ENCODE measurements at places on chromosomes 5 and 9.

GRCh38 chr9:124458441-124458840, 8.2 kb downstream of the ADGRD2 start:
- DNase-seq = no peak

GRCh38 chr5:134177369-134178095, 782 bp upstream of the SKP1 start:
- DNase-seq = peak; percentile 50

DNA sequence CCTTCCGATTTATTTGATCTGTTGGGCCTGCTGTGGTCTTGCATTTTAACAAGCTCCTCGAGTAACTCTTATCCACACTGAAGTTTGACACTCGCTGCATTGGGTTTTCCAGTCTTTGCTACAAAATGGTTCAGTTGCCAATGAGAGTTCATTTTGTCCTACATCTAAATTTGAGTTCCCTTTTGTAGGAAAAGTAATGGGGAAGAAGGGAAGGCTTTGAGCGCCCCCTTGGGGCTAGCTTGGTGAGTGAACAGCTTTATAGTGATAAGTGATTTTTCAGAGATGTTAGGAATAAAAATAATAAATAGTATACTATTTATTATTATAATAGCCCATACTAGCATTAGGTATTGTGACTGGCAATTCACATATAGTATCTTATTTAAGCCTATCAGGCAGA, 89.9 kb upstream of the GNAQ start:
- no peak for DNase-seq

GRCh38 chr5:4989118-4989517, 151.0 kb upstream of the ADAMTS16 start:
- no peak for DNase-seq

GRCh38 chr9:26722755-26723154, 169.8 kb downstream of the CAAP1 start:
- DNase-seq = no peak

DNA sequence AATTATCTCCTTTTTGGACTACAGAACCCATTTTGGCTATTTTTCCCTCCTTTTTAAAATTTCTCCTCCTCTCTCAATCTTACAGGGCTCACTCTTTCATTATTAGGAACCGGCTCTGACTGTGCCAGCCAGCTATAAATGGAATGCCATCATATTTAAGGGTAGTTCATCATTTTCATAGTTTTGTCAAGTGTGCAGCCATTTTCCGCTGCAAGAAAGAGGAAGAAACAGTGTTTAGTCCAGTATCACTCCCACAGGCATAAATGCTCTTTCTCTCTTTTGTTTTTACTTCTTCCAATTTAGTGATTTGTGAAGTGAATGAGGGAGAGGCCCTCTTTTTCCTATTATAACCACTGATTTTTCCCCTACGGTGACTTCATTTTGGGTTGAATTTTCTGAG, 290.0 kb downstream of the NR3C1 start:
- no peak for DNase-seq

DNA sequence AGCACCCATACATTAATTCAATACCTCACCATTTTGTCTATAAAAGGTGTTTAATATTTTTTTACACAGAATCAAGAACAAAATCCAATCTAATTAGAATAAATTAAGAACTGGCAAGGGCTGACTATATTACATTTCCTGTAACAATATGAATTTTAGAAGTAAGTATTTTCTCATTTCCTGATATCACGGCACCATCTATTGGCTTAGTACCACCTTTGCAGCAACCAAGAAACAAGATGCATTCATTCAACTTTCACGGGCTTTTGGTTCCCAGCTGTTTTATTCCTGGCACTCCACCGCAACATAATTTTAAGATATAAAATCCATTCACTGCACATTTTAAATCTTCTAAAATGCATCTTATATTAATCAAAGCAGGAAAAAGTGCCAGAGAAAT, 20.6 kb downstream of the PSMB7 start:
- no peak for DNase-seq

DNA sequence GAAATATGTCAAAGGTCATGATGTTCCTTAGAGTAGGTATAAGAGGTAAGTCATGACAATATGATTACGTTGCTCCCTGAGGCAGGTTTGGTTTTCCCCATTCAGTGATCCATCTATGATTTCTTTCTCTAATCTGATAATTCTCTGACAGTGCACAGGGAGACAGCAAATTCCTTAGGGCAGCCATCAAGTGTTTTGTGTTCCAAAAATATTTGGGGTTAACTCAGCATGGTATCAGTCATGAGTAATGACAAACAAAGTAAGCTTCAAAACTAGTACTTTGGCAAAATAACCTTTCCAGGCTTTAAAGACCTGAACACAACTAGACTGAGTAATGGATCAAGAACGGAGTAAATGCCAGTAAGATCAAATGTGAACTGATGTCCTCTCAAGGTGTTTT, 55.3 kb upstream of the SPATA31E1 start:
- no peak for DNase-seq

DNA sequence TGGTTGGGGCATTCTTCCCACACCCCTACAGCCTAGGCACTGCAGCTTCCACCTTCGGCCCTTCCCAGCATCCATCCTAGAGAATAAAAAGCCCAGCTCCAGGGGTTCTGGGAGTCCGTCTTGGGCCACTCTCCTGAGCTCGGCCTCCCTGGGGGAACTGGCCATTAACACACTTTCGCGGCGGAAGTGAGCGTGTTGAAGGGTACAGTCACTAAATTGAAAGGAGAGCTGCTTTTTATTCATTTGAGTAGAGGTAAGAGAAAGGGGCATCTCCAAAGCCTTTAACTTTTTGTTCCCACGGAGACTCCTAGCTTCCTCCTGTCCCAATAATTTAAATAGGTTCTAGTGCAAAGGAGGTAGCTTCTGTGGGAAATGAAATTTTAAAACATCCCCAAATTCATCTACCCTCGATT, 31.0 kb upstream of the NFIB start:
- no peak for DNase-seq
